H4 (cell line): ENCODE measurements at places on chromosomes 4 and X. TPM values are rescaled to one million over a fixed set of nuclear protein-coding genes. Genes with fewer than 3 reads are reported as not detected.

DNA sequence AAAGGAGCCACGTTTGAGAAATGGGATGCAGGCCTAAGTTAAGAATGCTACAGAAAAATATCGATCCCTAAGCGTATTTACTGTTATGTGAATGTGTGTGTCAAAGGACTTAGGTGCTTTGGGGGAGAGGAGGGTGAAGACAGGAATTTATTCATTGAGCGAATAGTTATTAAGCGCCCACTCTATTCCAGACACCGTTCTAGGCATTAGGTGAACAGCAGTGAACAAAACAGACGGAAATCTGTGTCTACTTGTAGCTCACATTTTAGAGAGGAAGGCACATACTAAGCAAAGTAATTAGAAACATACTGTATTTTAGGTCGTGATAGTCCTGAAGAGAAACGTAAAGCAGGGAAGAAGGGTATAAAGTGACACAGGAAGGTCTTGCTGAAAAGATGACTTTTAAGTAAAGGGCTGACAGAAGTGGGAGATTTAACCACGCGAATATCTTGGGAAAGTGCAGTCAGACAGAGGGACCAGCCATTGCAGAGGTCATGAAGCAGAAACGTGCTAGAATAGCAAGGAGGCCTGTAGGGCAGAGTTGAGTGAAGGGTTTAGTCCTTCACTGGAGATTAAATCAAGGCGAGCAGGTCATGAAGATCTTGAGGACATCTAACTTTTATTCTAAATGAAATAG is 541 bp downstream of the AIMP1 start:
- DNase-seq = peak; percentile 2

DNA sequence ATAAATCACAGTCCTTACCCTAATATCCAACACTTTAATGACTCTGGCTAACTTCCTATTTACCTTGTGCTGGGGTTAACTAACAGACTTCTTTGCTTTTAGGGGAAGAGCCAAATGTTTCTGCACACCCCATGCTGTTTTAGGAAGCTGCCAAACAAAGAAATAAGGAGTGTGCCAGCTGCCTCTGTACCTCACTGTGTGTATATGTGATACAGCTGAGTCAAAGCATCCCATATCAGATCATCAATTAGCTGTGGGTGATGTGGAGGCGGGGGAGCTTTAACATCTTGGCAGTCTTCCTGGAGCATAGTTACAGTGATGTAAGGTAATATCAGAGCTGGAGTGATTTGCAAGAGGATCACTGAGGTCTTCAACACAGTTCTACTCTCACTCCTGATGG is 95.4 kb downstream of the COL25A1 start:
- DNase-seq = peak; percentile 68

- DNase-seq = no peak
These were observed 2.7 kb downstream of the SLC39A8 start for GRCh38 chr4:102342404-102343074.

GRCh38 chr4:22414833-22415232 is 101.0 kb downstream of the ADGRA3 start:
- DNase-seq = no peak

DNA sequence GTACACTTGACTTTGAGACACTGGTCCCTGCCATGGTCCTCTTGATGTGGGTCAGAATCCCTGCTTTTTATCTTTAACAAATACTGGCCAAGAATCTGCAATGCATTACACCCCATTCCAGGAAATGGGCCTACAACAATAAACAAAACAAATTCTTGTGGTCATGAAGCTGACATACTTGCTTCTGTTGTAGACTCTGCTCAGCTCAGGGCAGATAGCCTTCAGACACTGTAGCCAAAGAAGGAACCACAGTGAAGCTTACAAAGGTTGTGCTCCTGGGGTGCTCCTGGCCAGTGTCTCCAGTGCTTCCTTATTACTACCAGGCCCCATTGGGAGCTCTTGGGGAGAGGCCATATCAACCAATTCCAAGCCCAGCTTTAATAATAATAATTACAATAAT is 21.8 kb downstream of the KIAA1210 start:
- DNase-seq = peak; percentile 68

- DNase-seq = peak; percentile 9
These were observed 1272.1 kb downstream of the ARAP2 start for GRCh38 chr4:34972189-34972588.

- no peak for DNase-seq
These were observed 161.2 kb upstream of the AGTR2 start for GRCh38 chrX:116009346-116009745.

NXF2 gene
- 0.15 TPM in 1 of 2 replicates, not detected in the other for total RNA-seq
